ENCODE measurements at places on chromosomes 1 and 21.

DNA sequence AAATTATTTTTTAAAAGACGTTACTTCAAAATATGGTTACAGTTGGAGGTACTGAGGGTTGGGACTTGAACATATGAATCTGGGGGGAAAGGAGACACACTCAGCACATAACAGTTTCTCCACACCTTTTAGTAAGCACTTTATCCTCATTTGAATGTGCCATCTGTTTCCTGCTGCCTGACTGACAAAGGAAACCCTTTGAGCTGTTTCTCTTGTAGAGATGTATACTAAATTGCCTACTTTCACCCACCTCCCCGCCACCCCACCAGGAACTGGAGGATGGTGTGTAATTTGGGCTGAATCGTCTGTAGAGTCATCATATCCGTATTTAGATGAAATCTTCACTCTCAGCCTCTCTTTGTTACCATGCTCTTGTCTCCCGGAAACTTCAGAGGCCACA is 108.1 kb downstream of the KAZN start:
- DNase-seq = no peak

DNA sequence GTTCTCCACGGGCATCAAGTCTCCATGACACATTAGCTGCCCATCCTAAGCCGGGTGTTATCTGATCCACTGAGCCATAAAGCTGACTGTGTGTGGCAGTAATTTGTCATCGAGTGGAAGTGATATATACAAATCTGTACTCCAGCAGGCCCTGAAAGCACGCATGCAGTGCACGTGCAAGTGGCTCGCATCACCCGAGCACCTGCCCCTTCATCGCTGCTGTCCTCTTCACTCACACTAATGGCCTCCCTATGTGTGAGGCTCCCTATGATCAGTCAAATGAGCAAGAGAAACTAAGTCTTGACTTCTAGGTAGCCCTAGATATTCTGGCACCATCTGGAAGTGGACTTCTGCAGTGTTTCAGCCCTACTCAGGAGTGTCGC is 248.6 kb downstream of the MATN1 start:
- DNase-seq = no peak

GRCh38 chr1:30058970-30059369 is 664.4 kb downstream of the MATN1 start:
- no peak for DNase-seq

- DNase-seq = no peak
Measured at GRCh38 chr1:26102526-26102925, 9.1 kb upstream of the PDIK1L start.

DNA sequence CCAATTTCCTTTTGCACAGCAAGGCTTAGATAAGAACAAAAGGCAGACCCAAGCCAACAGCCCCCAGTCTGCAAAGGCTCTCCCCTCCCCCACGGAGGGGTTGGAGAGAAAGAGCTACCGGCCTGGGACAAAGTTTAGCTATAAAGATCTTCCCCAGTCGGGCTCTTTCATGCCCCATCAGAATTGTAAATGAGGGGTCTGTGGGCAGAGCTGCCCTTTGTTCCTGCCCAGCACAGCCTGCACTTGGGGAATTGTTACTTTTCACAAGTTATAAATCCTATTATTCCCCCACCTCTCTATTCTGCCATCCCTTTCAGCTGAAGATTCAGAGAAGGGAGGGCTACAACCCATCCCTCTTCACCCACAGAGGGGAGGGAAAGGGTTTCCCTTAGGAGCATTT is 3.5 kb downstream of the MYCL start:
- DNase-seq = no peak

DNA sequence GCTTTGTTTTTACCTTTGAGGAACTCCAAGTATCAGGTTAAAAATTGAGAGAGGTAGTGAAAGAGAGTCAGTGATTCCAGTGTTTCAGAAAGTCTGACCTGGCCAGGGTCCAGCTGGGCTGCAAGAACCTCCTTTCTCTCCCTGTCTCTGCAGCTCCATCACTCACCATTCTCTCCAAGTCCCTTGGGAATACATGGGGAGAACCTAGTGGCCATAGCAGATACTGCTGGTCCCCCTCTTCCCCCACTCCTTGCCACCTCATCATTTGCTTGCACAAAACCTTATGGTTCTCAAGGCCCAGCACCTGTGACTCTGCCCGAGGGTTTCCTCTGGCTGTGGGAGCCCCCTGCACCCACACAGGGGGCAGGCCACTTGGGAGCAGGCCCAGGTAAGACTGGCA is 279.5 kb downstream of the KIF26B start:
- no peak for DNase-seq
